Uterus (tissue), 4 donors: ENCODE measurements at places on chromosomes 4 and X. TPM values are rescaled to one million over a fixed set of nuclear protein-coding genes. Genes with fewer than 3 reads are reported as not detected.

The SOWAHD gene
- total RNA-seq, result 0.69 TPM

The FRMD7 gene
- total RNA-seq, result 5.9 TPM

The ADH1B gene
- total RNA-seq, result 360 TPM

The ARX gene
- total RNA-seq, result not detected

The PCDH18 gene
- 126 TPM for total RNA-seq

DNA sequence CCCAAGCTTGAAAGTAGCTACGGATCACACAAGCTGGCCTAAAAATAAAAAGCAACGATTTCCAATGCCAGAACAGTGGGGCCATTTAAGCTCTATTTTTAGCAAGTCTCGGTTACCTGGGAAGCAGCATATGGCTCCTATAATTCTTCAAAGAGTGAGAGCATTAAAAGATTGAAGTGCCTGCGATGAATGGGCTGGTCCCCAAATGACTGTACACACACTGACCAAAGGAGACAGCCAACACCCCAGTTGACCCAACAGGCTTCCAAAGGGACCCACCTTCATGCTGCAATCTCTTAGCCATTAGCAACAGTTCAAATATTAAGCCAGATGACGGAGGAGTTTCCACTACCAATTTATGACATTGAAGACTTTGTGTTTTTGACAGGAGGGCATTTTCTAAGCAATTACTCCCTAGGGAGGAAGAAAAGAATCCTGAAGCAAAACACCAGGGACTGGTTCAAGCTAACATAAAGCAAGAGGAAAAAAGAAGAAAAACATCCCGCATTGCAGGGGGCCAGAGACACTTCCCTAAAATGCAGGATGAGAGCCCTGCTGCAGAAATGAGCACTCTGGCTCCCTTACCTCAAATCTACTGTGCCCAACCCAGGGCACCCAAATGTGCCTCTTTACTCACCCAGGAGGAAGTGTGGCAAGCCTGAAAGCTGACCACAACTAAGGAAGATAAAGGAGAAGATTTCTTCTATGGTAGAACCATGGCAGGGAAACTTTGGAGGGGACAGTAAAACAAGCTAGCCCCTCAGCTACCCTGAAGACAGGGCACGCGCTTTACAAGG lies 21.6 kb downstream of the SH3KBP1 start:
- DNase-seq, result no peak

- DNase-seq, result no peak
Observed at GRCh38 chrX:46791927-46792809, 33.2 kb upstream of the SLC9A7 start.
